ENCODE measurements at places on chromosomes 6 and 20.

GRCh38 chr20:9744551-9744950 is 94.3 kb downstream of the PAK5 start:
- DNase-seq, result no peak

DNA sequence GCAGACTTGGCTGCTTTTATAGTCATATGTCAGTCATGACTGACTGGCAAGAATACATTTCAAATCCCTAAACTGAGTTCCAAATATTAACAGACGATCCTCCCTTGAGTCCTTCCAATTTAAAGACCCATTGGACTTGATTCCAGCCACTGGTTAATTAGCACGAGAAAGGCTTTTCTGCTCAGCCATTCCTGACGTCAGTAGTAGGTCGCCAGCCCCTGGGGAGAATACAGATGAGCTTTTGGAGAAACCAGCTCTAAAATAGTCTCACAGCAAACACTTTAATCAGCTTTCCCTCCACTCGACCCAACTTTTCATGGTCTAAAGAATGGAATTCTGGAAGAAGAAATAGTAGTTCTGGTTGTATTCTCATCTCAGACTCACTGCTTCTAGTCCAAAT is 91.6 kb downstream of the SLC22A3 start:
- no peak for DNase-seq

GRCh38 chr20:21147593-21147992 is 21.7 kb downstream of the KIZ start:
- DNase-seq, result no peak

DNA sequence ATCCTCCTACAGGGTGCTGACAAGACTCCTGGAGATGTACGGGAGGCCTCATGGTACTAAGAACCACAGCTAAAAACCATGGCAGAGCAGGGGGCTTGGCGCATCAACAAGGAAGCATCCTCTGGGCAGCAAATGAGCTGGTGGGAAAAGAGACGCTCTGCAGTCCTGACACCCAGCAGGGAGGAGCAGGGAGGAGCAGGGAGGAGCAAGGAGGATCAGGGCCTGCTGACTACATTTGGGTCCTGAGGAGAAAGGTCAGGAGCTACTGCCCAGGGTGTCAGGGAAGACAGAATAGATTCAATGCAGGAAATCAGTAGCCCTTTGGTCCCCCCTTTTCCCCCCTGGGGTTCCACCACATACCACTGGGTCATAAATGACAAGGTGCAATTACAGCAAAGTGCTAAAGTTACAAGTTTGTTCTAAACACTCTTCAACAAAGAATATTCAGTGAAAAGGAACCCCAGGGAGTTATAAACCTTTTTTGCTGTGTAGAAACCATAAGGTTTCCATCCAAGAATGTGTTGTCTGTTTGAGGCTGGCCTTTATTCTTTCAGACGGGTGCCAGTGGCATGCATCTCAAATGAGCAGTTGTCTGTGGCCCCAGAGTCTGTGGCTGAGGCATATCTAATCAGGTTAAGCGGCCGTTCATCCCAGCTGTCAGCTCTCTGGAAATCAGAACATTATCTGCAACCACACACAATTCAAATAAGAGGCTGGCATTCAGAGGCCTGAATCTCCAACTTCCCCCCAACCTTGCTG is 325.0 kb downstream of the CDC5L start:
- no peak for DNase-seq

- no peak for DNase-seq
Observed at GRCh38 chr20:51463998-51464397, 78.5 kb downstream of the NFATC2 start.

- DNase-seq, result no peak
Observed at GRCh38 chr6:51569594-51569993, 517.8 kb downstream of the PKHD1 start.

DNA sequence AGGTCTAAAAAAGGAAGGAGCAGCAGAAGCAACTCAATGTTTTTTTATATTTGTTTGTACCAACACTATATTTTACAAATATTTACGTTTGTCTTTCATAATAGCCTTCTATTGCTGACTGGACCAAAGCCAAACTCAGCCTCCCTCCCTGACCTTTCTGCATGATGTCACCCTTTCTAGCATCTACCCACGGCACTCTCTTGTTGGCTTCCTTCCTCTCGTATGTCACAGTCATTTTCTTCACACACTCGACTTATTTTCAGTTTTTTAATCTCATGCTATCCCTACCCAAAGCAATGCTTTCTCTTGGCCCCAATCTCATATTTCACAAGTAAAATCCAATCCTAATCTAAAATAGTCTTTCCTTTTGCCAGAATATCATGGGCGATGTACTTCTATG is 16.3 kb upstream of the FAM8A1 start:
- DNase-seq, result no peak

- DNase-seq, result no peak
Observed at GRCh38 chr6:37426945-37427510, 6.0 kb upstream of the CMTR1 start.

GRCh38 chr6:164133095-164133494 is 718.6 kb downstream of the QKI start:
- no peak for DNase-seq

GRCh38 chr6:144062786-144063185 is 32.6 kb downstream of the SF3B5 start:
- no peak for DNase-seq

GRCh38 chr6:127690092-127690491 is 113.1 kb downstream of the C6orf58 start:
- DNase-seq, result no peak

DNA sequence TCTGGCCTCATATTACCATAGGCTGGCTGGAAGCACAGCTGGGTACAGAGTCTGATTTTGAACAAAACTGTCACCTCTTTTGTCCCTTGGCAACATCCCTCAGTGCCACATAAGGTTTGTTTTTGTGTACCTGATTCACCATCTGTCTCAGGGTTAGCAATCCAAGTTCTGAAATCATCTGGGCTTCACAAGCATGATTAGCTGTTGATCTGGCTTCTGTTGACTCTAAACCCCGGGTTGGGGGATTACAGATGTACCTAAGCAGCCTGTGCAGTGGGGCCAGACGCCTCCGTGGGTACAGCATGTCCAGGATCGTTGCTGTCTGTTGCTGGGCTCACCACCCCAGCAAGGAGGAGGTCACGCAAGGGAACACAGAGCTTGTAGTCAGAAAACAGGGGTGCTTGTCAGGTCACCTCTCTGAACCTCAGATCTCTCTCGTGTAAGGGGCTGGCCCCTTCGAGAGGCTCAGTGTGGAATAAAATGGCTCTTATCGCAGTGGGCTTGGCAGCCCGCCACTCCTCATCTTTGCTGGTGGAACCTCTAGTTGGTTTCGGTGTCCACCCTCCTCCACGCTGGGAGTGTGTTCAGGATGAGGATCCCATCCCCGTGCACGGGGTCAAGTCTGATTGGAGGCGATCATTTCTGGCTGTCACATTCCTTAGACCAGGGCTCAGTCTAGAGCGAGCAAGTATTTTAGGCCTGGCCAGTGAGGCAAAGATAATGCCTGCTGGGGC is 39.2 kb upstream of the ZNF831 start:
- no peak for DNase-seq

DNA sequence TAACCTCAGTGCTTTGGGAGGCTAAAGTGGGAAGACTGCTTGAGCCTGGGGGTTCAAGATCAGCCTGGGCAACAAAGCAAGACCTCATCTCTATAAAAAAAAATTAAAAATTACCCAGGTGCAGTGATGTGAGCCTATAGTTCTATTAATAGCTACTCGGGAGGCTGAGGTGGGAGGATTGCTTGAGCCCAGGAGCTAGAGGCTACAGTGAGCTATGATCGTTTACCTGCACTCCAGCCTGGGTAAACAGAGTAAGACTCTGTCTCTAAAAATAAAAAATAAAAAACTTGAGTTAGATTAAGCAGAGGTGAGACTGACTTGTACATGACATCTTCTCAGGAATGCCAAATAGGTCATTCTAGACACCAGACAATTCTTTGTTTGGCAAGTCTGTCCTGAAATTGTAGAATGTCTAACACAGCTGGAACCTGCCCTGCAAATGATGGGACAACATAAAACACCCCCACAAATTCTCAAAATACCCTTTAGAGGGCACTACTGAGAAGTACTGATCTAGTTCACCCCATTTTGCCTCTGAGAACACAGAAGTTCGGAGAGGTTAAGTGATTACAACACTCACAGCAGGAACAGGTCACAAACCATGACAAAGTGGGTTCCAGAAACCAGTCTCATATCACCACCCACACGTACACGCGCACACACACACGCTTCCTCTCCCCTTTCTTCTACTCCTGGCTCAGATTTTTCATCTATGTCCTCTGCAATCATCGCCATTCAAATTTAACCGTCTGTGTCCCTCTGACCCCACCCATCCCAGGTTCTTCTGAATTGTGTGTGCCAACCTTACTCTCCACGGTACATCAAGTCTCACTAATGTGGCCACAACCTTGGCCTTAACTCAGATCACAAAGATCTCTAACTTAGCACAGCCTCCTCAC is 38.3 kb downstream of the ARHGAP18 start:
- DNase-seq, result no peak

GRCh38 chr20:37534401-37535157 is 6.9 kb upstream of the BLCAP start:
- DNase-seq, result peak; percentile 31

GRCh38 chr20:61621852-61622251 is 369.8 kb downstream of the CDH4 start:
- no peak for DNase-seq

- DNase-seq, result no peak
Observed at GRCh38 chr6:66965227-66965626, 1258.2 kb upstream of the EYS start.

GRCh38 chr6:37459981-37460800 is 27.2 kb downstream of the CMTR1 start:
- no peak for DNase-seq

- no peak for DNase-seq
Observed at GRCh38 chr6:13466304-13467215, 20.8 kb downstream of the GFOD1 start.
